ENCODE measurements at places on chromosomes 2 and 18.

DNA sequence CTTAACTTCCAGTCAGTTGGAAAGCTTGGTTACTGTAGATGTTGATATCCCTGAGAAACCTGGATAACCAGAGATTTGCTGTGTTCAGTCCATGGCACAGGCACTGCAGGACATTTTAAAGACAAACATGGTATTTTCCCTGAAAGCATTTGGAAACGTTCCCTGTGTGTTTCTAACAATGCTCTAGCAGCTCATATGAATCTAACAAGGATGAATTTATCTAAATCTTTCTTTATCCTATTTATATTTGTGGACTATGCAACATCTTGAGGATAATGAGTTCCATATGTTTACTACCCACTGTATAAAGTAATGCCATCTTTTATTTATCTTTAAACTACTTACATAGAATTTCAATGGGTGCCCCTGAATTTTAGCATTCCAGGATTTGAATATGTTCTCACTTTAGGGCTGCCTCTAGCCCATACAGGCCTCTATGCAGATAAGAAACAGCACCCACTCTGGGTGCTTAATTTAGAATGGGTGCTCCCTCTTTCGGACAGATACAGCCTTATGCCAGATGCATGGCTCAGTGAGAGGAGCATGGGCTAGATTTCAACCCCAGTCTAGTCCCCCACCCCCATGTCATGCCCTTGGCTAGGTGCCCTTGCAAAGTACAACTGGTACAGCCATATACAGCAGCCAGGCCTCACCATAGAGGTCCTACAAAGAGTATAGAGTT is 50.6 kb upstream of the NEMP2 start:
- DNase-seq = no peak

- DNase-seq = no peak
These were observed 23.6 kb downstream of the SP100 start for GRCh38 chr2:230439590-230439989.

GRCh38 chr2:236882930-236883329 is 202.8 kb upstream of the COPS8 start:
- DNase-seq = no peak

DNA sequence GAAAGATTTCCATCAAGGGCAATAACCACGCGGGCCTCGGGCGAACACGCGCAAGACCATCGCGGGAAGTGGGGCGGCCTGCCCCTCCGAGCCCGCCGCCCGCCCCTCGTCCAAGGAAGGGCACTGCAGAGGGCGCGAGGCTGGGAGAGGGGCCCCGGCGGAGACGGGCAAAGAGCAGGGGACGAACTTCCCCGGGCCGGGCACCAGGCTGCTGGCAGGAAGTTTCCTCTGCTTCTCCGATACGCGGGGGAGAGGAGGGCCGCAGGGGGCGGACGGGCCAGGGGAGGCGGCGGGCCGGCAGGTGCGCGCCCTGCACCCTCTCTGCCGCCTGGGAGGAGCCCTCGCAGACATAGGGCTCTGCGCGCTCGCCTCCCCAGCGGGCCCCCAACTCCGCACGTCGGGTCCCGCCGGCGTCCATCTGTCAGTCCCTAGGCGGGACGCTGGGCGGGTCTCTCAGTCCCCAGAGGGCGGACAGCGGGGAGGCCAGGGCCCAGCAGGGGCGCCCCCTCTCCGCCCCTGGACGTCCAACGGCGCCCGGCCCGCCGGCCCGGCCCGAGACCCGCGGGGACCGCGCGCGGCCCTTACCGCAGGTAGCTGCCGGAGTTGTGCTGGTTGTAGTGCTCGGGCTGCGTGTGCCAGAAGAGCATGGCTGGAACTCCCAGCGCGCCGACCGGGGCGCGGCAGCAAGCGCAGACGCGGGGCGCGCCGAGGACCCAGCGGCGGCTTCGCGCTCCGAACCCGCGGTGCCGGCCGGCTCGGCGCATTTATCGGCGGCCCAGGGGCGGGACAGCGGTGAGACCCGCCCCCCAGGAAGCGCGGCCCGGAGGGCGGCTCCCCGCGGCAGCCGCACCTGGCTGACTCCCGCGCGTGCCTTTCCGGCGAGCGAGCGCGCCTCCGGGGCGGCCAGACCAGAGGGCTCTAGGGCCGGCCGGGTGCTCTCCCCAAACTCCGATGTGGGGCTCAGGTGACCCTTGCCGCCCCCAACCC is at the start of gene TFCP2L1:
TSS of gene TFCP2L1 (minus strand) at position 740 of the 987 bp plus-strand sequence. CDS start at position 647, 93 bp downstream.
- DNase-seq = peak; percentile 62

- no peak for DNase-seq
These were observed 307.5 kb downstream of the GALR1 start for GRCh38 chr18:77557046-77557587.

Measured in prostate gland (tissue), 2 donors.